NCI-H460 (cell line): ENCODE measurements at places on chromosomes 2 and 18. TPM values are rescaled to one million over a fixed set of nuclear protein-coding genes. Genes with fewer than 3 reads are reported as not detected.
A peak's percentile ranks its signal among the peaks of the same experiment; 100 is the strongest.

The TRPM8 gene
- total RNA-seq = not detected in 2 replicates

The IL18R1 gene
- 35.5 and 40.3 TPM in 2 replicates for total RNA-seq

The FTCDNL1 gene
- total RNA-seq = 1.5 and 2.1 TPM in 2 replicates

The CNGA3 gene
- not detected in 2 replicates for total RNA-seq

The DGKD gene
- 183 and 195 TPM in 2 replicates for total RNA-seq

The DSEL gene
- total RNA-seq = 5.8 and 6.0 TPM in 2 replicates

The SERPINB3 gene
- 0.15 and 0.23 TPM in 2 replicates for total RNA-seq

The VWA3B gene
- not detected in 2 replicates for total RNA-seq

The CERKL gene
- not detected in 2 replicates for total RNA-seq

The SLC30A3 gene
- 0.50 and 0.75 TPM in 2 replicates for total RNA-seq

The REG3A gene
- total RNA-seq = not detected in 2 replicates

DNA sequence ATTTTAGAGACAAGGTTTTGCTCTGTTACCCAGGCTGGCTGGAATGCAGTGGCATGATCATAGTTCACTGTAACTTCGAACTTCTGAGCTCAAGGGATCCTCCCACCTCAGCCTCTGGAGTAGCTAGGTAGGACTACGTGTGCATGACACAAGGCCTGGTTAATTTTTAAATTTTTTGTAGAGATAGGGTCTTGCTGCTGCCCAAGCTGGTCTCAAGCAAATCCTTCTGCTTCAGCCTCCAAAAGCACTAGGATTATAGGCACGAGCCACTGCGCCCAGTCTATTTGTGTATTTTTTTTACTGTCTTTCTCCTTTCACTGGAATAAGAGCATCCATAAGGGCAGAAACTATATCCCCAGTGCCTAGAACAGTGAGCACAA, 89.3 kb downstream of the PLEKHM3 start:
- DNase-seq = no peak

GRCh38 chr2:192947352-192947751, 752.6 kb upstream of the TMEFF2 start:
- DNase-seq = no peak

DNA sequence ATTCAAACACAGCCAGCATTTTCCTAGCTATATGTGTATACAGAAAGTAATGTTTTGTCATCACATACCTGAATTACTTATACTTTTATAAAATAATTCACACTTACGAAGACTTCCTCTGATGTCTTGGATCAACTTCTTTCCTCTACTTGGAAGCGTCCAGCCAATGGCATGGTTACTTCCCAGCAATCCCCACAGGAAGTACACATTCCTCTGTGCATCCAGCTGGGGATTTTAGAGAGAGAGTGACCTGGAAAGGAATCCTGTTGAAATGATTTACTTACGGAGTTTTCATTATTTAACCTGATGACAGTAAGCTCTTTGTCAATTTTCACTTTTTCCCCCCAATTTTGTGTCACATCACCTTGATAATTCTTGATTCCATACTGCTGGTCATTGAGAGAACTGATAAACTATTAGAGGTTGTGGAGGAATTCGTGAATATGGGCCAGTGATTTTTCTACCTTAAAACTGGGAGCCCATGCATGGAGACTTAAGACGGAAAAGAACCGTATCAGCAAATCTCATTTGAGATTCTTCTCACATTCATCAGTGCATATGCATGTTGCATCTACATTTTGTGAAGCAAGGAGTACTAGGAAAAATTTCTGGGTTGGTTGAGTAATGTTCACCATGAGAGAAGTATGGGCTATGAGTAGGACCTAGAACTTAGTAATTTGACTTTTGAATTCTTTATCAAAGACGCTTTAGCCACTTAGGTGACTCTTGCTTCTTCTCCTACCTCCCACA, 9.0 kb upstream of the IL18R1 start:
- DNase-seq = no peak

GRCh38 chr2:17593445-17593840, 52.9 kb downstream of the VSNL1 start:
- DNase-seq = no peak

- no peak for DNase-seq
These were observed 43.1 kb upstream of the CHN1 start for GRCh38 chr2:175048275-175048674.

DNA sequence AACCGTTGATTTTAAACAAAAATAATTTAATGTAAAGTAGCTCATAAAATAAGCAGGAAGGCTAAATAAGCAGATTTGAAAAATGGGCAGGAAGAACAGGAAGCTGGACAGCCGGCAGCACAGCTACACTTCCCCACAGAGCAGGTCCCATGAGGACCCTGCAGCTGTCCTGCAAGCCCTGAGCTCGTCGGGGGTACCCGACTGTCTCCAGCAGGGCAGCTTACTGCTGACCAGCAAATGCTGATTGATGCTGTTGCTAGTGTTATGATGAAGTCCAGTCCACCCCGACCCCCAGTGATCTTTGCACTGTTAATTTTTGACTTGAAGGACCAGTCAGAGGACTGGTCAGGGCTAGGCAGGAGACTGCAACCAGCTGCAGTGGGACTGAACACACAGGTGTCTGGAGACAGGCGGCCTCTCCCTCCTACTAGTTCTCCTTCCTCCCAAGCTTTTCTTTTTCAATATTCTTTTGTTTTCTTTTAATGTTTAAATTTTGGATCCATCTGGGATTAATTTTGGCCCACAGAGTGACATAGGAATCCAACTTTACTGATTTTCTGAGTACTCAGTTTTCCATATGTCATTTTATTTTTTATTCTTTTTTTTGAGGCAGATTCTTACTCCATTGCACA, 27.7 kb downstream of the POLE4 start:
- no peak for DNase-seq

- DNase-seq = no peak
These were observed 101.9 kb downstream of the TNS1 start for GRCh38 chr2:217900780-217901360.

DNA sequence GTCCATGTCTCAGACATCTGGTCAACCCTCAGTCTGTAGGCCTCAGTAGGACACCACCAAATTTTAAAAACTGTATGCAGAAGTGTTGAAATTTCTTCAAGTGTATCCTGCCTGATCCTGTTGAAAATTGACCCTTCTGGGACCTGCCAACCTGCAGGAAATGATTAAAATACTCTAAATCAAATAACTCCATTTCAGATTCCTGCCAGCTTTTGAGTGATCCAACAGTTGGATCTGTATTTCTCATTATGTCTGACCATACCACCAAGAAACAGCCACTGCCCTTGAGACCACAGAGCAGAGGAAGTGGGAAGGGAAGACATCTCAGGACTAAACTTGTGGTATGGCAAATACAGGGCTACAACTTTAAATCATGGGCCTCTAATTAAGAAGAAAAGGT, 113.4 kb downstream of the ANTXR1 start:
- no peak for DNase-seq

DNA sequence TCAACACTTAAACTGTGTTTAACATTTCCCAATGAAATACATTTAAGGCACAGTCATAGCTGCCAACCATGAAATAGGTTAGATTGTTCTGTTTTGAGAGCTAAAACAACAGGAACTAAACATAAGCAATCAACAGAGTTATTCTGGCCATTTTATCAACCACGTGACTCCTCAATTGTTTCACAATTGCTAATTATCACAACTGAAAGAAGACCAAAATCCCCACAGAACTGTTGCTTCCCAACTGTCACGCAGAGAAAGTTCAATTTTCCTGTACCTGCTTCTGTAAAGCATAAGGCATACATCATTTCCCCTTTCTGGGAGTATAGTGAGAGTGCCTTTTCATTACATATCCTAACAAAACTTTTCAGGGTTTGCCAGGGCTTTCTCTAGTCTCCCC, 248.6 kb downstream of the EPHA4 start:
- no peak for DNase-seq

DNA sequence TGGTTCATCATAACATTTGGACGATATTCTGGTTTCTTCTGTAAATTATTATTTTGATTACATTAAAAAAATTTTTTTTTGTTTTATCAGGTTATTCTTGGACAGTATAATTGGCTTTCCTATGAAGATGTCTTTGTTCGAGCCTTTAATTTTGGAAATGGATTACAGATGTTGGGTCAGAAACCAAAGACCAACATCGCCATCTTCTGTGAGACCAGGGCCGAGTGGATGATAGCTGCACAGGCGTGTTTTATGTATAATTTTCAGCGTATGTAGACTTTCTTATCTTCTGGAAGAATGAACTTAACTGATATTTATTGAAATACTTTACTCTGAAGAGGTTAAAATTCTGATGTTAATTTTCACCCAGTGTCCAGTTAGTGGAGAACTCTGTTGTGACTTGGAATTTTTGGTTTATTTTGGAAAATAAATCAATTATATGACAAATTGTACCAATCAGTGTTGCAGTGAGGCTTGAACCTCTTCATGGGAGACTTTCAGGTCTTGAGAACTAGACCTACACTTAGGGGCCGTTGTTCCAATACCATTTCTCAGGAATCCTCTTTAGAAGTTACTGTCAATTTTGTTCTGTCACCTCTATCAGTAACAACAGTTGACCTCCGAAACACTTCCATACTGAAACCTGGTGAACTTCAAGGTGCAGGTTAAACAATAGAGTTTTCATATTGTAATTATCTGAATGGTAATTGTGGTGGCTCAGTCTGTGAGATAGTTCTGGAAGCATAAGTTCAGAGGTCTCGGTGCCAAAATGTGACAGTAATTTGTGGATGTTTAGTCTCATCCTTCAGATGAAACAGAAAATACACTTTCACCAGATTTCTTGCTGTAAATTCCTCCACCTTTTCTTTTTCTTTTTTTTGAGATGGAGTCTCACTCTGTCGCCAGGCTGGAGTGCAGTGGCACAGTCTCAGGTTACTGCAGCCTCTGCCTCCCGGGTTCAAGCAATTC, 55.7 kb downstream of the ACSL3 start:
- DNase-seq = no peak

GRCh38 chr2:20624884-20625485, 25.9 kb downstream of the HS1BP3 start:
- no peak for DNase-seq

DNA sequence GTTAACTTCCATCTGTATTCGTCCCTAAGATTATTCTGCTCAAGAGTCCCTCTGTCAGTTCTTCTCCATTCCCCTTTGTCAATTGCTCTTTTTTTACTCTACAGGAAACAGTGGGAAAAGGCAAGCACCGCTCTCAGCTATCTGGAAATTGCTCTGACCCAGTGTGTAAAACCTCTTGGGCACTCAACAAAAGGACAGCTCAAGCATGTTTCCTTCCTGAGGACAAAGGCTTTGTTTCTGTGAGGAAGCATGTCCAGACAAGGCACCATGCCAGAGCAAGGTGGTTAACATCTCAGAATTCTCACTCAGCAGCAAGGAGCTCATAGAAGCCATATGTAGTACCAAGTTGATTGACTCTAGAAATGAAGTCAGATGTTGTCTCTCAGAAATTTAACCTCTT, 735.6 kb downstream of the TSN start:
- DNase-seq = no peak

- no peak for DNase-seq
These were observed 4.6 kb downstream of the HOXD1 start for GRCh38 chr2:176193048-176193447.

DNA sequence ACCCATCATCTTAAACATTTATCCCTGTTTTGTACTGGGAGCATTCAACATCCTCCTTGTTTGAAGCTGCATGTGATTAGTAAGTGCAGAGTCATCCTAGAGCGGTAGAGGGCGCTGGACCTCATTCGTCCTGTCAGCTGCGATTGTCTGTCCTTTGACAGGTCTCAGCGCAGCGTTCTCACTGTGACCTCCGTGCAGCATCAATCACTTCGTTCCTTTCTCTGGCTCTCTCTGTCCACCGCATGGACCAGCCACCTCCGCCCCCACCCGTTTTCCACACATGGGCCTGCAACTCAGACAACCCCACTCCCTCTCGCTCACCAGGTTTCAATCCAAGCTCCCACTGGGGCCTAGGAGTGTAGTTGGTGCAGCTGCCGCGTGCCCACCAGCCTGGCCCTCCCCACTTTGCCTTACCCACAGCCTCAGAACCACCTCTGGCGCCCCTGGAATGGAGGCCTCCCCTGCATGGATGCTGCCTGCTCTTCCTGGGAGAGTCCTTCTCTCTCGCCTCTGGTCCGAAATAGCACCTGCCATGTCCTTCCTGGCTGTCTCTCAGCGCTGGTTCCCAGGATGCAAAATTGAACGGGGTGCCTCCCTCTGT, 90.5 kb downstream of the NDUFA10 start:
- peak; percentile 23 for DNase-seq

- peak; percentile 12 for DNase-seq
These were observed at the start of gene MTA3 for GRCh38 chr2:42568401-42569115. Gene MTA3 (plus strand): TSS chr2:42568632. CDS start chr2:42568746, 114 bp downstream.

- no peak for DNase-seq
These were observed 418.0 kb upstream of the ID2 start for GRCh38 chr2:8263901-8264300.

DNA sequence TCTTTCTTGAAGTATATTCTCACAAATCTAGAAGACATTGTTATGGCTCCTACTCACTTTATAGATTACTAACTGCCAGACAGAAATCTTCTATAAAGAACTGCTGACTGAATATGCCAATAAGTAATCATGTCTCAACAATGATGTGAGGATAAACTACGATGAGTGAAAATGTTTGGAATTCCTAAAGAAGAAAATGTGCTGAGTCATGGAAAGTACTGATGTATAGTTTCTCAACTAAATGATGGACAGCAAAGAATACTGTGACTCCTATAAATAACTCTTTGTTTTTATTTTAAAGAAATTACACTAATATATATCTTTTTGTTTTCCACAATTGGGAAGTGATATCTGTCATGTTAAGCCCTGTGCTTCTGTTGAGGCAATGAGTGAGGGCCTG, 232.9 kb downstream of the LNPK start:
- DNase-seq = peak; percentile 8

GRCh38 chr2:78465707-78466106, 559.8 kb upstream of the REG3G start:
- DNase-seq = no peak

GRCh38 chr18:54607213-54608027, 16.4 kb downstream of the DYNAP start:
- DNase-seq = peak; percentile 26

GRCh38 chr2:182050333-182051135, 64.9 kb downstream of the PPP1R1C start:
- DNase-seq = no peak

GRCh38 chr2:29920631-29921559, 491 bp downstream of the ALK start:
- DNase-seq = no peak

DNA sequence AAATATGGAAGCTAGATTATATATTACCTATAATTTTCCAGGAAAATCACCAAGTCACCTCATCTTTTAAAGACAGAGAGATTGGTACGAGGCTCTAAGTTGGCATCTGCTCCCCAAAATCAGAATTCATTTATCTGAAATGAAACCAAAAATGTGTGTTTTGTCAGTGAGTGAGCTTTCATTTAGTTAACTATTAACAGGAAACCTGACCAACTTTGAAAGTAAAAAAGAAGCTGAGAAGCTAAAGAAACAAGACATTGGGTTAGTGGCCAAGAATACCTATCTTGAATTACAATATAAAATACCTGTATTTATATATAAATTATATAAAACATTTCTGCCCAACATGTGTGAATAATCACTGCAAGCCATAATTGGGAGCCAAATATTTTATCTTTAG, 1.9 kb downstream of the MPPE1 start:
- no peak for DNase-seq

- no peak for DNase-seq
These were observed 4.2 kb downstream of the UXS1 start for GRCh38 chr2:106189764-106190468.
